Left lobe of liver (tissue), 2 donors: ENCODE measurements at places on chromosomes 7 and 10. TPM values are rescaled to one million over a fixed set of nuclear protein-coding genes. Genes with fewer than 3 reads are reported as not detected.

The GDF2 gene
- 7.2 TPM for total RNA-seq

The CFAP69 gene
- 1.7 TPM for total RNA-seq

GRCh38 chr7:139827042-139827441 lies 2.0 kb upstream of the TBXAS1 start:
- DNase-seq: no peak

DNA sequence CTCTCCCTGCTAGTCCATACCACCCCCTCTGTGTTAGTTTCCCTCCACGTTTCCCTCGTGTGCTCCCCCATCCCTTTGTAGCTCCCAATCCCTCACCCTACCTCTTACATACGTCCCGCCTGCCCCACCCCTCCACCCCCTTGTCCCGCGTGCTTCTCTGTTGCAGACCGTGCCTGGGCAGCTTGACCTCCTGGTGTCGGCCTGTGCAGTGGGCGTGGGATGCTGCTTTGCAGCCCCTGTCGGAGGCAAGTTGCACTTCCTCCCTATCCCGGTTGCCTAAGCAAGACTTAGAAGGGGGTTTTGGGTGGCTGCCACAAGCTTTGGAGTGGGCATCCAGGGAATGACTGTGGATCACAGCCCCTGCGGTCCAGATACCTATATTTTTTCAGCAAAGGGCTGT lies 7.7 kb downstream of the CLCN1 start:
- DNase-seq: no peak

DNA sequence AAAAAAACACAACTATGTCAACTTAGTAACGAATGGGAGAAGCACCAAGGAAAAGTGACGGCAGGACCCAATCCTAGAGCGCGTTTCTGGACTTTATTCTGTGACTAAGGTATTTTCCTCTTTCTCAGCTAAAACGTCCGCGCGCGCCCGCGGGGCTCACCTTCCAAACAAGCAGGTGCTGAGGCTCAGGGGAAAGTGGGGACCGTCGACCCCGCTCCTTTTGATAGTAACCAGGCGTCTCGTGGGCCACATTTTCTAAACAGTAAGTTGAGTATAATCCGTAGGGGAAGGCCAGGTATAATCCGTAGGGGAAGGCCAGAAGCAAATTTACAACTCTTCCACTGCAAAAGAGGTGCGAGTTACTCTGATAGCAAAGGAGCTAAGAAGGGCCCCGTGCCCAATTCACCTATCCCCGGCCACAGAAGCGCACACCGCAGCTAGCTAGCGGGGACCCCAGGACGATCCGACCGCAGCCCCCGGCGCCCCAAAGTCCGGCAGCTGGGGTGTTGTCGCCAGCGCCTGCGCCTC lies 743 bp downstream of the MKI67 start:
- no peak for DNase-seq

DNA sequence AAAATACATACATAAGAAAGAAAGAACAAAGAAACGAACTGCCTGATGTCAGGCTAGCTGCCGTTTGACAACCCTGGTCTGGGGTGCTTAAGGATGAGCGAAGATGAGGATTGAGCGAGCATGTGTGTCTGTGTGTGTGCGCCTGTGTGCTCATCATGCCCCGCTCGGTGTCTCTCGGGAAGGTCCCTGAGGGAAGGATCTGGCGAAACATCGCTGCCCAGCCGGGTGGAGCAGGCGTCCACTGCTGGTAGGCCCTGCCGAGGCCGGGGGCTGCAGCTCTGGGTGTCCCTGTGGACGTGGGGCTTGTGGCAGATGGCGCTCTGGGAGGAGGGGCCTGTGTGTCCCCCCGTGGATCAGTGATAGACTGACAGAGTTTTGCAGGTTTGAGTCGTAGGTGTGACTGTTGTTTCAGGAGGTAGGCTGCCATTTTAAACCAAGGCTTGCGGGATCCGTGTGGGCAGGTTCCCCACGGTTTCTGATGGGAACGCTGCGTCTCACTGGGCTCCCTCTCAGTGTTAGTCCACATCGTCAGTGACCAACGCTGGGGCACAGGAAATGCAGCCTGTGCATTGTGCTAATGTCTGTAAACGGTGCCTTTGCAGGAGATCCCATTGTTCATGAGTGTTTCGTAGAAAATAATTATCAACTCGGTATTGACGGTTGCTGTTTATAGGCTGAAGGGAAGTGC lies 5.9 kb upstream of the SUN1 start:
- DNase-seq: no peak

DNA sequence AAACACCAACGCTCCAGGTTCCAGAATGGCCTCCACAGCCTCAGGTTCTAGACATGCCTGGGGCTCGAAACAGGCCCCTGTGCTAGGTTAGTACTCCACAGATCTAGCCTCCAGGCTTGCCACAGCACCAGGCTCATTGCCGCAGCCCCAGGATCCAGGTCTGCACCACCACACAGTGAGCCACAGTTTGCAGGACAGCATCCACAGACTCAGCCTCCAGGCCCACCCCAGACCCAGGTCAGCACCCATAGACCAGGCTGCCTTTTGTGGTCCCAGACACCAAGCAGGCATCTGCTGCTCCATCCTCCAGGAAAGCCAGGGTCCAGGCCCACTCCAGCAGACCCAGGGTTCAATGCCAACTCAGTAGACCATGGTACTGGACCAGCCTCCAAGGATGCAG lies 132.3 kb upstream of the VSTM2A start:
- DNase-seq: no peak

GRCh38 chr10:108469940-108470339 lies 1305.4 kb upstream of the SORCS1 start:
- DNase-seq: no peak

DNA sequence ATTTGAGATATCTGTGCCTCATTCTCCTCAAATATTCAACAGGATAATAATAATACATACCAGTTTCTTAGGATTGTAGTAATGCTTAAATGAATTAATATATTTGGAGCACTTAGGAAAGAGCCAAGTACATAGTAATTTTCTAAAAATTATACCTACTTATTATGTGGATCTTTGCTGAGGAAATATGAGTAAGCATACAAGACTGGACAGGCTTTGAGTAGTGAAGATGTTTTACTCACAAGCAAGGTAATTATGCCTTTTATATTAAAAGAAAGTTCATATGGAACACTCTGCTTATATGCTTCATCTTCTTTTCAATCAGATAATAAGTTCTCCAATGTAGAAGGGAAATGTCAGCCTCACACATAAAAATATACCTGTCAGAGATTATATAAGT lies 337.5 kb upstream of the KAT6B start:
- DNase-seq: no peak

DNA sequence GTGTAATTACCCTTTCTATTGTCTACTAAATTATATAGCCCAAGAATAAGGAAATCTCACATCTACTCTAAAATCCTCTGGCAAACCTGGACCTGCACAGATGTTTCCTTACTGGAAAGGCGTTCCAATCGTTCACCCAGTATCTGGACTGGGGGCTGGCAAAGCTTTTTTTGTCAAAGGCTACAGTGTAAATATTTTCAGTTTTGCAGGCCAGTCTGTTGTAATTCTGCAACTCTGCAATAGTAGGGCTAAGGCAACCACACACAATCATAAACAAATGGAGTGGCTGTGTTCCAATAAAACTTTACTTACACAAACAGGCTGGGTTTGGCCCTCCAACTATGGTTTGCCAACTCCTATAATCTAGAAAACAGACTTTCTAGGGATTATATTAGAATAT lies 56.2 kb downstream of the GLI3 start:
- DNase-seq: no peak

DNA sequence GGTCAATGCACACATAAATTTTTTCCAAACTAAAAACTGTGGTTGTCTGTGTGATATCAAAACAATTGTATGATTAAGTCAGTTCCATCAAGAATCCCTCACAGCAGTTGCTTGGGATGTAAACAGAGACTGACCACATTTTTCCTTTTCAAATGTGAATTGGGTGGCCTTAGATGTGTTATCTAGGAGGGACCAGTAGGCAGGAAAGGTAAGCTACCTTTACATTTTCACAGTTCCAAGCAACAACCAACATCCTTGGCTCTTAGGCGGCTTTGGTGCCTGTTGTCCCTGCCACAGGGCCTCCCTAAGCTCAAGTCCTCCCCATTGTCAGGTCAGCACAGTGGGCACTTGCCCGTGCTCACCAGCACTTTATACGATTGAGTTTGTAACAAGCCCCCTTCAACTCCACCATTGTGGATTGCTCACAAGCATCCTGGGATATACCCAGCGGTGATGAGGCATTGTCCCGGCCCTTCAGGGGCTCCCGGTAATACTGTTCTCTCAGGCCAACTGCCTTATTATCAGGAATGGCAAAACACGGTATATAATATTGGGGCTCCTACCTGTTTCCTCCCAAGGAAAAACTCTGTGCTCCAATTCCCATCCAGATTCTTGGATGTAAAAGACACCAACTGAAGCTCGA lies 114.9 kb upstream of the ANKRD1 start:
- DNase-seq: no peak

GRCh38 chr10:124225029-124225466 lies 131.7 kb upstream of the CHST15 start:
- no peak for DNase-seq

DNA sequence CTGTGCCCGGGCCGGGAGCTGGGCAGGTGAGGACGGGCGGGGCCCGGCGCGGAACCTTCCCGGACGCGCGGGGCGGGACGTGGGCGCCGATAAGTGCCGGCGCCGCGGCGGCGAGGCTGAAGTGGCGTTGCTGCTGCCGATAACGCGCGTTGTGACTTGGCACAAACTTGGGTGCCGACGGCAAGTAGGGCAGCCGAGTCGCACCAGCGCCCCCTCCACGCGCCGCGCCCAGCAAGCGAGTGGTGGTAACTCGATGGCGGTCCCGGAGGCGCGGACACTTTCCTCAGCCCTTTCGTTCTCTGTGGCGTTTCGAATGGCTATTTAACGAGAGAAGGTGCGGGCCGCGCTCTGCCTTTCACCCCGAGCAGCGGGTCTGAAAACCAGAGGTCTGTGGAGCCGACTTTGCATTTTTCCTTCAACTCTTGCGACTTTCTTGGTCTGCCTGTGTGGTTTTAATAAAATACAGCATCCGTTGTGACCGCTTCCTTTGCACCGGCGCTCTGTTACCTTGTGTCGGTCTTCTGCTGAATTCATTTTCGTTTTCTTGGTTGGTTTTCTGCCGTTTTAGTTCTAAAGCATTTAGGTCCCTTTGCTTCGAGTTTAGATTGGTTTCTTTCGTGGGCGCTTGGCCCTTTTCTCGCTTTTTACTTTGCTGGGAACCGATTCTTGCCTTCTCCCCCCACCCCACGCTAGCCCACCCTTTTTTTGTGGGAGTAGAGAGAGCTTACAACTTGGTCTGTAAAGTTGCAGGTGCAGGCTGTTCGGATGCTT lies 701 bp downstream of the STK17A start:
- peak; percentile 78 for DNase-seq

GRCh38 chr10:70317272-70317942 lies 33.6 kb upstream of the NPFFR1 start:
- no peak for DNase-seq

GRCh38 chr10:121667948-121668313 lies 69.7 kb upstream of the FGFR2 start:
- no peak for DNase-seq

GRCh38 chr7:156735851-156736250 lies 95.3 kb downstream of the RNF32 start:
- DNase-seq: no peak

- peak; percentile 66 for DNase-seq
These were observed 15.6 kb upstream of the RFC2 start for GRCh38 chr7:74269757-74270277.

DNA sequence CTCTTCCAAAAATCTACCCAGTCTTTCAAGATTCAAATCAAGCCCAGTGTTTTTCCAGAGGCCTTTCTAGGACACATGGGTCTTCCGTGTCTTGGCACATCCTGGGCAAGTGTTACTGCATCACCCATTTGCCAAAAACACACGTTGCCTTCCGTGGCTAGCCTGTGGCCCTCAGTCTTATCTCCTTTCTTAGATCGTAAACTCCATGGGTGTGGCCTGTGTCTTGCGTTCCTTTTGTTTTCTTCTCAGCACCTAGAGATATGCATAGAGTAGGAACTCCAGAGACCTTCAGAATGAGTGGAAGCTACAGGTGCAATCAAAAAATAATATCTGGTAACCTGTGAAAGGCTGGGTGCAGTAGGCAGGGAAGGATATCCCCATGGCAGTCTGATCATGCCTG lies 56.5 kb upstream of the NMT2 start:
- DNase-seq: no peak

- DNase-seq: no peak
These were observed 9.0 kb upstream of the GARS1 start for GRCh38 chr7:30585675-30586074.

DNA sequence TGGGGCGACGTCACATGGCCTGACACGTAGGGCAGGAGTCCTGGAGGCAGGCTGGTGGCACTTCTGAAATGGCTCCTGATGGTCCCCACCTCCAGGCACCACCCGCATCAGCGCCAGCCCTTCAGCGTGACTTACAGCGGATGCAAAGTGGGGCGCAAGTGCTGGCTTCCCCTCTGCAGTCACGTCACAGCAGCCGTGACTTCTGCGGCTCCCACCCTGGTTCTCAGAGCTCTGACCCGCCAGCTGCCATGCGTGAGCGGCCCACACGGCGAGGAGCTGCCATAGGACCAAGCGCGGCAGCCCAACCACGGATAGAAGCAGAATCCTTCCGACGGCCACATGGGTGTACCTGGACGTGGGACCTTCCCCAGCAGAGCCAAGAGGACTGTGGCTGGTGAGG lies 159.0 kb downstream of the ELFN1 start:
- DNase-seq: no peak

DNA sequence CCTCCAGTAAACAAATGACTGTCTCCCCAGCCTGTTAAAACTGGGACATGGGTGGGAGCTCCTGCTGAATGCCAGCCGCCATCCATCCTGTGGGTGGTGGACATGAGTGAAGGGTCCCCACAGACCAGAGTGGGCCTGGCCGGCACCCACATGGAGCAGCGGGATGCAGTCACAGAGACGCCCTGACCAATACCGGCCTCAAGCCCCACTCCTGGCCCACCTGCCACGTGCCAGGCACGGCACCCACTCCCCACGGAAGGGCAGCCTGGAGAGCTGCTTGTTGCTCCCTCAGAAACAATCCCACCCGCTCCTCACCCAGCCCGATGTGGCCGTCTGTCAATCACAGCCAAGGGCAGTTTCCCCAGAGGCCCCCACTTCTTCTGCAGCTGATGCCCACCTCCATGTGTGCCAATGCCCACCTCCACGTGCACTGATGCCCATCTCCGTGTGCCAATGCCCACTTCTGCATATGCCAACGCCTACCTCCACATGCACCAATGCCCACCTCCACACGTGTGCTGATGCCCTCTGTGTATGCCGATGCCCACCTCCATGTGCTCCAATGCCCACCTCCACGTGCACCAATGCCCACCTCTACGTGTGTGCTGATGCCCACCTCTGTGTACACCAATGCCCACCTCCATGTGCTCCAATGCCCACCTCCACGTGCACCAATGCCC lies 42.8 kb upstream of the DNAAF5 start:
- DNase-seq: no peak

DNA sequence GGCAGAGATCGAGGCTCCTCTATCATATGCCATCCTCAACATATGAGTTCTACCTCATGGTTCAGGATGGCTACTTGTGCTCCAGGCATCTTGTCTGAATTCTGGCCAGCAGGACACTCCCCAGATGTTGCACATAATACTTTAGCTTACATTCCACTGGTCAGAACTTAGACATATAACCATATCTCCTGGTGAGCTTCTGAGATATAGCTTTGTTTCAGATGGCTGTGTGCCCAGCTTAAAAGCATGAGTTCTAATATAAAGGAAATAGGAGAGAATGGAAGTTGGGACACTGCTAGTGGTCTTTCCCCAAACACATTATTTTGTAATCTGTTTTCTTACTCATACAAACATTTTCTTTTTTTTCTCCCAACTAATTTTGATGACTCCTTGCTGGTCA lies 50.8 kb upstream of the IFRD1 start:
- no peak for DNase-seq

GRCh38 chr10:20181434-20181833 lies 365.2 kb downstream of the PLXDC2 start:
- DNase-seq: no peak
